ENCODE measurements at places on chromosomes 3 and 15. TPM values are rescaled to one million over a fixed set of nuclear protein-coding genes. Genes with fewer than 3 reads are reported as not detected.

Gene GOLGA6A
- total RNA-seq, result not detected

Gene NDN
- 19.2 TPM for total RNA-seq

Gene C2CD4A
- total RNA-seq, result 1.1 TPM

DNA sequence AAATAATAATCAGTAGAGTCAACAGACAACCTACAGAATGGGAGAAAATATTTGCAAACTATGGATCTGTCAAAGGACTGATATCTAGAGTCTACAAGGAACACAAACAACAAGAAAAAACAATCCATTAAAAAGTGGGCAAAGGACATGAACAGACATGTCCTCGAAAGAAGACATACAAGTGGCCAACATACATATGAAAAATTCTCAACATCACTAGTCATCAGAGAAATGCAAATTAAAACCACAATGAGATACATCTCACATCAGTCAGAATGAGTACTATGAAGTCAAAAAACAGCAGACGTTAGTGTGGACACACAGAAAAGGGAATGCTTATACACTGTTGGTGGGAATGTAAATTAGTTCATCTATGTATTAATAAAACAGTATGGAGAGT, 33.7 kb downstream of the SLC2A2 start:
- H3K27ac ChIP-seq, result no peak overlapping the region
- no peak for DNase-seq
- H3K4me3 ChIP-seq, result no peak overlapping the region
- no peaks in the 10 kb centered on the region for H3K27me3 ChIP-seq
